ENCODE measurements at places on chromosomes 2 and 18.

- no peak for DNase-seq
Observed at GRCh38 chr2:43459446-43460173, 136.2 kb downstream of the THADA start.

DNA sequence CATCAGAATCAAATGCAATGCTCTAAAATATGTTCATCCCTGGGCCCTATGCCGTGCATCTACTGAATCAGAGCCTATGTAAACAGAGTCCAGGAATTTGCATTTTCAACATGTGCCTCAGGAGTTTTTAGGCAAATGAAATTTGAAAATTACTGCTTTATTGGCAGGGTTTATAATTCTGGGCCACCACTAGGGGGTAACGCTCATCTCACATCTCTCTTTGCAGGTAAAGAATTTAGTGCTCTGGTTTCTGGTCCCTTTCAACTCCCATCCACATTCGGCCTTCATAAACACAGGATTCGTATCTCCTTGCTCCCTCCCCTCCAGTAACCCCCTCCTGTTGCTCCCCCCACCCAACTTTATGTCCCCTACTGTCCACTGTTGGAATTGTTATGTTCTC lies 49.3 kb downstream of the LYPD6B start:
- DNase-seq = no peak

- DNase-seq = no peak
Observed at GRCh38 chr2:168085801-168086361, 161.5 kb downstream of the STK39 start.

GRCh38 chr18:79859314-79859713 lies 61.6 kb downstream of the KCNG2 start:
- no peak for DNase-seq

DNA sequence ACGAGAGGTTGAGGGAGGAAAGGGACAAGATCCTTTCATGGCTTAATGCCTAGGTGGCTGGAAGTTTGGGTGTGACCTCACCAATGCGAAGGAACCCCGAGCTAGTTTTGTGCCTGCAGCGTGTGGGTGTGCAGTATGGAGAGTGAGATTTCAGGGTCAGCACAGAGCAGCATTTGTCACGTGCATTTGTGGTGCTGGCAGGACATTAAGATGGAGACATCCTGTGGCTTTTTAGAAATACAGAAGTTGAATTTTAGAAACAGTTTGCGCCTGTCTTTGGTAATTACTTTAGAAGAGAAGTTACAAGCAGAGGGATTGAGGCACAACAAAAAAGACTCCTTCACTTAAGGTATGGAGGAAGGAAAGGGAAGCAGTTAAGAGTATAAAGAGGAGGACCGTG lies 258.2 kb upstream of the THUMPD2 start:
- DNase-seq = no peak

DNA sequence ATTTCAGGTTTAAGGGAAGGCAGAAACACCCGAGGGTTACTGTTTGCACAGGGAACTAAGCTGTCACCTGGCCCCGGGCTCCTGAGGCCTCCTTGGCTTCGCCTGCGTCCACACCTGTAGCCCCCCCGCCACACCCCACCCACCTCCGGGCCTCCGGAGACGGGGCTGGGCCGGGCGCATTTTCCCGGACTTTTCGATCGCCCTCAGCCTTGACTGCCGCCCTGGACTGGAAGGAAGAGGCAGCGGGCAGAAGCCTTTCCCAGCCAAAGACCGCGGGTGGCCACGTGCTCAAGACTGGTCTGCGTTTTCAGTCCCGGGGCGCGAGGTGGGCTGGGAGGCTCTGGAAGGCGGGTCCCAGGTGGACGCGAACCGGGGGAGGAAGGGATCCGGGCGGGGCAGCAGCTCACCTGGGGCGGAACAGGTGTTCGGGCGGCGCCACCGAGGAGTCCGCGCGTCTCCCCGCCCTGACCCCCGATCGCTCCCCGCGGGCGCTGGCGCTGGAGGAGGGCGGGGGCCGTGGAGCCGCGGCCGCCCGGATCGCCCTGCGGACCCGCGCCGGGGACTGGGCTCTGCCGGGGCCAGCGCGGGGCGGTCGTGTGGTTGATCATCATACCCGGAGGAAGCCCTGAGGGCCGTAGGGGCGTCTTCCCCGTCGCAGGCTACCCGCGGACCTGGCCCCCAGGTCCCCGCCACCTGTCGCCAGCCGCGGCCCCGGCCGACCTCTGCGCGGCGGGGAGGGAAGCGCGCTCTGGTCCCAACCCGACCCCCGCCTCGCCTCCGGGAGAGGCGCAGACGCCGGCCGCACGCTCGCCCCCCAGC lies 3.2 kb downstream of the ID2 start:
- peak; percentile 46 for DNase-seq

- DNase-seq = no peak
Observed at GRCh38 chr2:181675254-181675653, 5.1 kb downstream of the NEUROD1 start.
